ENCODE measurements at places on chromosomes 5 and 9.

- no peak for DNase-seq
Measured at GRCh38 chr9:84773022-84773421, 103.5 kb downstream of the NTRK2 start.

GRCh38 chr9:136089697-136090045 is 5.4 kb downstream of the NACC2 start:
- peak; percentile 60 for DNase-seq

DNA sequence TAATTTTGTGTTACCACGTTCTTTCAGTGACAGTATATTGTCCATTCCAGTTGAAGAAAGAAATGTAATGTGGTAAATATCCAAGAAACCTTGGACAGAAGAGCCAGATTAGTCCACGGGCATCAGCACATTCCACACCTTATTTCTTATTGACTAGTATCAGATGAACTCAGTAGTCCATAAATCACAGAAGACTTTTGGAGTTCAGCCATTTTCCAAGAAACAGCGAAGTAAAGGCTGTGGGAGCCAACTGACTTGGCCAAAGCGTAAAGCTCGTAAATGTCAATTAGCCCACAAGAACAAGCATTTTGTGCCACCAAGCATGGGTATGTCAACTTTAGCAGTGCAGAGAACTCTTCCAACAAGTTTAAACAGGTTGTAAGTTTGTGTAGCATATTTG is 60.2 kb upstream of the STARD4 start:
- DNase-seq = no peak

DNA sequence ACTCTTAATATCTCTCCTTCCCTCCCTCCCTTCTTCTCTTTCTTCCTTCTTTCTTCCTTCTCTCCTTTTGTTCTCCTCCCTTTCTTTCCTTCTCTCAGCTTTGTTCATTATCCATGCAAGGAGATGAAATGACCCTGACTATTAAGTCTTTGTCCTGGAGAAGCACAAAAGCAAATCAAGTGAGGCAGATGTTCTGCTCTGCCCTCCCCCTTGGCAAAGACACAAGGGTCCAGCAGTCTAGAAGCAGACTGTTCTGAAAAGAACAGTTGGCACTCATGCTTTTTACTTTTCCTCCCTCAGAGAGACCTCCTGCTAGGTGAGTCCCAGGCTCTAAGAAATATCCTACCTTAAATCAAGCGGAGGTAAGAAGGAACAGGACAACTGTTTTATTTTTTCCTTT is 1067.6 kb upstream of the DMAC1 start:
- DNase-seq = no peak

DNA sequence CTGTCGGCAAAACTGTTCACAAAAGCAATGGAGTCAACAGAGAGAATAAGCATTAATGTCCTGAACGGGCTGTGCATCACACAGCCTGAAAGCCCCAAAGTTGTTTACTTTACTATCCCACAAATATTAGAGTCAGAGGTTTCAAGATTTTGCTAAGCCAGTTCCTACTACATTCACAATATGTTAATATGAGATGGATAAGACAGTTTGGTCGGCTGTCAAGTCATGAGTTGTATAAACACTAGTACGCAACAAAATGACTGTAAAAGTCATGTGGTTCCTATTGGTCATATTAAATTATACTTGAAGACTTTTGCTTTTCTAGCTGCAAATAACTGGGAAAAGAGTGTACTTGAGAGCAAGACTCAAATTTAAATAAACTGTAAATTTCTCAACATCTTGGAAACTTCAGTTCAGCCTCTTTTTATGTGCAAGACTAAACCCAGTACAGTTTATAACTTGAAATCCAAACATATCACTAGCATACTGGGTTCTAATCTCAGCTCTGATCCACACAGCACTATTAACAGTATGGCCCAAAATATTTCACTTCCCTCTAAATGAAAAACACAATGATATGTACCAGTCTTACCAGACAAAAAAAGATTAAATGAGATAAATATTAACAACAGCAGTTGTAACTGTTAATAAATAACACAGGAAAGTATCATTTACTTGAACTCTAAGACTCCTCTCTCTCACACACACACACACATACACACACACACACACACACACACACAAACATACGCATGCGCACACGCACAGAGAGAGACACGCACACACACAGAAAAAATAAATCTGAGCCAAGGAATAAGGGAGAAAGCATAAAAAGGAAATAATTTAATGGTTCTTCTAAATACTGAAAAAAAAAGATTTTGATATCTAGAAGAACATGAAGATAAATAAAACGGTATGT is 33.1 kb downstream of the FANCC start:
- DNase-seq = no peak

DNA sequence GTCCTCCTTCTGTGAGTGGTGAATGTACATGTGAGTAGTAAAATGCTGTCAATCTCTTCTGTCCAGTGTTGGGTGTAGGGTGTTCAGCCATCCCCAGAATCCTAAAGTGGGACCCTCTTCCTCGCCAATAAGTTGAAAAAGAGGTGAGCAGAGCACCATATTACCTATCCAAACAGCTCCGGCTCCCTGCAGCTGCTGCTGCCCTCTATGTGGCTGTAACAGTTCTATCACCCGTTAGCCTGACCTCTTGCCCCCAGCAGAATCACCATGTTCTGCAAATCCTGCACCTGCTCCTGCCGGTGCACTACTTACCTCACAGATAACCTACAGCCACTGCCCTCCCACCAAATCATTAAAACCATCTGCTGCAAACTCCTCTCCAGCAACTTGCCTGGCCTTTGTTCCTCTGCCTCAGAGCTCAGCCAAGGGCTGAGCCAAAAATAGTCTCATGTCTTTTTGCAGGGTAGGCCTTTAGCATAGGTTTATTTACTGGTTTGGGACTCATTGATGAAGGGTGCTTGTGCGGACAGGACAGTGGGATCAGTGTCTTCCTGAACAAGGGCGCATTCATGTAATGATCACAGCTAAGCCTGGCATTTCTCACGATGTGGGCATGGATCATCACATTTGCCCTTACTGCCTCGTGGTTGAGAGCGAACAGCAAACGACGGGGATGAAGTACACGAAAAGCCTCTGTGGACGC is 49.6 kb upstream of the CCL21 start:
- no peak for DNase-seq

- no peak for DNase-seq
Measured at GRCh38 chr5:136330353-136331038, 34.8 kb downstream of the TRPC7 start.

GRCh38 chr5:54148067-54148845 is 162.1 kb downstream of the ARL15 start:
- no peak for DNase-seq

GRCh38 chr5:31767335-31768031 is 128.6 kb downstream of the PDZD2 start:
- DNase-seq = no peak

GRCh38 chr9:81476813-81477490 is 212.4 kb downstream of the TLE1 start:
- no peak for DNase-seq

- DNase-seq = no peak
Measured at GRCh38 chr5:132810605-132811004, 2.5 kb upstream of the SOWAHA start.

DNA sequence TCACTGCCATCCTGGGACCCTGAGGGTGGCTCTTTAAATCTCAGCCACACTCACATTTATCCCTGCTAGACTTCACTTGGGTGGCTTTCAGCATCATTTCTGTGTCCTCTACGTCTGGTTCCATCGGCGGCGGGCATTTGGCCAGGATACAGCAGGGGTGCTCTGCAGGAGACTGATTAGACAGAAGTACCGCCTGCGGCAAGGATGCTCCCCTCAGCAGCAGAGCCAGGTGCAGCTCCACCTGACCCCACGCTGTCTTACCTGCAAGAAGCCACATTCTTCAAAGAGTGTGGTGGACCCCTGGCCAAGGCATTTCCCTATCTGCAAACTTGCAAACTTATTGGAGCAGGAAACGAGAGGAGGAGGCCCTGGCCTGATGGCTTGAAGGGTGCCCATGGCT is 309.8 kb upstream of the IRX4 start:
- DNase-seq = no peak

- peak; percentile 4 for DNase-seq
Measured at GRCh38 chr9:128193469-128194096, 2.2 kb upstream of the CIZ1 start.

- peak; percentile 74 for DNase-seq
Measured at GRCh38 chr5:75049456-75050351, 2.7 kb downstream of the GCNT4 start.

GRCh38 chr5:173714551-173715428 is 98.3 kb upstream of the BOD1 start:
- DNase-seq = no peak

GRCh38 chr9:114538241-114538640 is 33.0 kb upstream of the WHRN start:
- peak; percentile 40 for DNase-seq

GRCh38 chr5:94707359-94707758 is 88.9 kb downstream of the SLF1 start:
- no peak for DNase-seq
